ENCODE measurements at places on chromosomes 12 and 14.

DNA sequence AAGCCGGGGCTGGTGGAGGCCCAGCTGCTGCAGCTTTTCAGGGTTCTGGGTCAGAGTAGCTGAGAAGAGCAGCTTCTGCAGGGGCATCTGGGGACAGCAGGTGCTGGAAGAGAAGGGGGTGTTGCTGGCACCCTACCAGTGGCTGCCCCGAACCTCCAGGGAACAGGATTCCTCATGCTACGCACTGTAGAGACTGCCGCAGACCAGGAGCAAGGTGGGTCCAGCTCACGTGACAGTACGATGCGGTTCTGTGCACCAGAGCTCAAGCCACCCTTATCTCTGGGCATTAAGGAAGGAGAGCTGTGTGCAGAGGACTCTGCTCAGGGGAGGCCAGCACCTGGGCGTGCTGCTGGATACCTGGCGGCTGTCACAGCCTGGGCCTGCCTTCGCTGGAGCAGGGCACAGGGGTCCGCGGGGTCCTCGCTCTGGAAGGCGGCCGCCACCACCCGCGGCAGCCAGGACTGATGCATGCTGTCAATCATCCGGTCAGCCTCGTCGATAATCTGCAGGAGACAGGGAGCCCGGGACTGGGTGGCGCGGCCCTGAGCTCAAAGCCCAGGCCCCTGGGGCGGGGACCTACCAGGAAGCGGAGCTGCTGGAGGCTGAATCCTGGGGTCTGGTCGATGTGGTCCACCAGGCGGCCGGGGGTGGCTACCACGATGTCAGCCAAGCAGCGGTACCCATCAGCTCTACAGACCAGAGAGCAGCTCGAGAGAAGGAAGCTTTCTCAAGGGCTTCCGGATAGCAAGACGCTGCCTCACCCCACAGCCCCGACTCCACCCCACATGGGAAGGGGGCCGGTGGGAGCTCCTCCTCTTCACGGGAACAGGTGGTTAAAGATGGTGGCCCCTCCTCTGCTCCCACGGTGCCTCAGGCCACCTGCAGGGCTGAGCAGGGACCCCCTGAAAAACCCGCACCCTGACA is 2.9 kb downstream of the DDX51 start:
- DNase-seq = no peak

DNA sequence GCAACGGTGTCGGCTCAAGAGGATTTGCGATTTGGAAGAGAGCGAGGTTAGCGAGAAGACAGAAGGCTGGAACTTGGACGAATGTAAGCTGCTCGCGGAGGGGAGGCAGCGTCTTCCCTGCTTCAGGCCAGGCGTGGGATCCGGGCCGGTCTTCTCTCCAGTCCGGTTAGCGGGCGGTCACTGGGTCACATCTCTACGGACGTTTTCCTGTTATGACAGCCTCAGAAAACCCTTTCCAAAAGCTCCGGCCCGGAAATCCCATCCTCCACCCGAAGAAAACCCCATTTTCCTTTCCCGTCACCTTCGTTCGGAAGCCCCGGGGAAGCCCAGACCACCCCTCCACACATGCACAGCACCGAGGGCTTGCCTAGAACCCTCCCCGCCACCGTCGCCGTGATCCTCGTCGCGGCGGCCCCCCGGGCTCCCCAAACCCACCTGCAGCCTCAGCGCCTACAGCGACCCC is 268 bp downstream of the NDUFB1 start:
- no peak for DNase-seq

DNA sequence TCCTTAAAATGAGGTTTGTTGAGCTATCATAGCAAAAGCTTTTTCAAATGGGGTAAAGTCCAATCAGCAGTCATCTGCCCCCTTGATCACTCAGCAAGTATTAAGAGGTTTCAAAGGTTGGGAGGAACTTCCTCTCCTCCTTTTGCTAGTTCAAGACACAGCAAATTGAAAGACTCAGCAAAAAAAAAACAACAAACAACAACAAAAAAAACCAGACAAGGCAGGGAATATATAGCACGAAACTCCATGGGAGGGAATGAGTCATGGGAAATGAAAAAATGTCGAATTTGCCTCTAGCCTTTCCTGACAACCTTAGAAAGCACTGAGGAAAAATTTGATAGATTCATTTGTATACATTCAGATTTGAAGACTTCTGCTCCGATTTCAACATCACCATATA is 1.6 kb upstream of the SLC7A8 start:
- DNase-seq = no peak

- DNase-seq = no peak
These were observed 31.0 kb downstream of the FOXN4 start for GRCh38 chr12:109277899-109278762.

DNA sequence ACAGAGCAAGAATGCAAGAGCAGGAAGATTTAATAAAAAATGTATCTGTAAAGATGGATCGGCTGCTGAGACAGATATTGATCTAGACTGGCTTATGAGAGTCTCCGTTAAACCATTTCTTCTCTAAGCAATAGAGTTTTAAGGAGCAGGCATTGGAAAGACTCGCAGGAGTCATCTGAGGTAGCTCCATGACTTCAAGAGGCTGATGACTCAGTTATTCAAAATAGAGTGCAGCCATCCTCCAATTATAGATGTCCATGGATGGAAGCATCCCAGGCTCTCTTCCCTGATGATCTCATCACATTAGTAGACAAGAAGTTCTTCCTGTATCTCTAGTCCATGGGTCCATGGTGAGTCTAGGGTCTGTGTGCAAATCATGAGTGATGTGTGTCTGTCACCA is 638.3 kb upstream of the TMEM132C start:
- no peak for DNase-seq

- no peak for DNase-seq
These were observed 25.9 kb upstream of the OR4E1 start for GRCh38 chr14:21699551-21699950.

DNA sequence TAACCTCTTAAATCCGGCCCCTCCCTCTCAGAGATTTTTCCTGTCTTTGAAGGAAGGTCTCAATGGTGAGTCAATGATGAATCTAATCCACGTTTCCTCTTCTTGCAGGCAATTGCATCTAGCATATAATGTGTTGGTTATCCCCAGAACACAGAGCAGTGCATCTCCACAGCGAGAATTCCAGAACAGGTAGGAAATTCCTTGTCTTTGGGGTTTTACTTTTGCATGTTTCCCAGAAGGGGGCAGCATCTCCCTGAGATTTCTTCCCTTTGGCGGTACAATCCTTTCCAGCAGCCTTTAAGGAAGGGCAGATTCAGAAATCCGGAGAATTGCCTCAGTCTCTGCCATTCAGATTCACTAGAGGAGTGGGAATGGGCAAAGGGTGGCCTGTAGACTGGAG is 128.0 kb downstream of the KCNA5 start:
- no peak for DNase-seq

DNA sequence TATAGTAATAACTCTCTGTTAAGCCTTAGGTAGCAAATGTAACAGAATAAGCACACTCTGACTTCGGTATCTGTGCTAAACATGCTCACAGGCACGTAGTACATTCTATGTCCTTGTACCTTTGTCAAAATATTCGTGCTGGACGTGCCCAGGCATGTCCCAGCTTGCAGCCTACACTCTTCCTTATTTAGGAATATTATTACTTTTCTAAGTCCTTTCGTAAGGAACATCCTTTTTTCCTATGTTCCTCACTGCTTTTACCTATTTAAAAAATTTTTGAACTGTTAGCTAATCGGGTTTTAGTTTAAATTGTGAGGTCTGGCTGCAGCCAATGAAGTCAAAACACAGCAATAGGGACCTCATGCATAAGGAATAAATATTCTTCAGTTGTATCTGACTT is 24.1 kb upstream of the UBC start:
- no peak for DNase-seq
